ENCODE measurements at places on chromosomes 5 and 9. TPM values are rescaled to one million over a fixed set of nuclear protein-coding genes. Genes with fewer than 3 reads are reported as not detected.

The IRGM gene
- not detected for total RNA-seq

The ACSL6 gene
- total RNA-seq, result not detected

The SLC46A2 gene
- total RNA-seq, result not detected

The RETREG1 gene
- 0.15 TPM for total RNA-seq

The KCTD16 gene
- total RNA-seq, result 0.61 TPM

The EGFL7 gene
- 532 TPM for total RNA-seq

The SOHLH1 gene
- not detected for total RNA-seq

The FAT2 gene
- total RNA-seq, result not detected

The KCNT1 gene
- total RNA-seq, result not detected

The IFNA7 gene
- total RNA-seq, result not detected

The FUT7 gene
- not detected for total RNA-seq

The PCDHGB2 gene
- 0.65 TPM for total RNA-seq

The ZFP2 gene
- 0.65 TPM for total RNA-seq

The HAUS6 gene
- 18.8 TPM for total RNA-seq

The DOCK8 gene
- 0.46 TPM for total RNA-seq

The GABRA6 gene
- not detected for total RNA-seq

The STPG3 gene
- total RNA-seq, result not detected

The PHF24 gene
- not detected for total RNA-seq

The CFAP157 gene
- not detected for total RNA-seq

The PLCXD3 gene
- under 0.01 TPM for total RNA-seq

The PCDHAC2 gene
- 0.30 TPM for total RNA-seq

The C5orf52 gene
- total RNA-seq, result not detected

The SLC27A6 gene
- total RNA-seq, result under 0.01 TPM

The KIF3A gene
- 14.7 TPM for total RNA-seq

The PPP3R2 gene
- total RNA-seq, result not detected

The CMBL gene
- 4.7 TPM for total RNA-seq

The TRIM36 gene
- total RNA-seq, result not detected

The FOXI1 gene
- not detected for total RNA-seq

The KIF4B gene
- total RNA-seq, result 0.30 TPM

The PCDHB8 gene
- under 0.01 TPM for total RNA-seq

The BARHL1 gene
- total RNA-seq, result not detected

The PAEP gene
- not detected for total RNA-seq

The SLC6A19 gene
- total RNA-seq, result not detected

The UNC5A gene
- 0.30 TPM for total RNA-seq

The CCDC180 gene
- total RNA-seq, result 0.65 TPM

The DCTN3 gene
- 120 TPM for total RNA-seq

The IRX4 gene
- not detected for total RNA-seq

The BHMT gene
- not detected for total RNA-seq

The THBS4 gene
- under 0.01 TPM for total RNA-seq

The PCDHA10 gene
- 0.15 TPM for total RNA-seq

The OR1J2 gene
- not detected for total RNA-seq

The IL17B gene
- total RNA-seq, result 0.91 TPM

The HRCT1 gene
- 0.76 TPM for total RNA-seq

The TARS1 gene
- total RNA-seq, result 328 TPM

The ERCC8 gene
- 16.7 TPM for total RNA-seq

The PKD2L2 gene
- not detected for total RNA-seq

The IFNA21 gene
- total RNA-seq, result not detected

The SEMA6A gene
- total RNA-seq, result 0.15 TPM

The AIF1L gene
- total RNA-seq, result 16.4 TPM

The ARHGEF37 gene
- 4.9 TPM for total RNA-seq

The LECT2 gene
- not detected for total RNA-seq

The ACER2 gene
- 10.9 TPM for total RNA-seq

The FOXD4L4 gene
- under 0.01 TPM for total RNA-seq

The PPP2R2B gene
- total RNA-seq, result under 0.01 TPM

The RXRA gene
- total RNA-seq, result 9.4 TPM

The FCHSD1 gene
- total RNA-seq, result 21.1 TPM

The FIBCD1 gene
- total RNA-seq, result 0.46 TPM

The TMEM174 gene
- total RNA-seq, result not detected

The PTGS1 gene
- under 0.01 TPM for total RNA-seq

All from epithelial cell of umbilical artery (primary cell).